ENCODE measurements at places on chromosomes 1 and 21. TPM values are rescaled to one million over a fixed set of nuclear protein-coding genes. Genes with fewer than 3 reads are reported as not detected.

The AHCYL1 gene
- 59.3 TPM for total RNA-seq

The IQCC gene
- 0.41 TPM for total RNA-seq

The C1orf116 gene
- not detected for total RNA-seq

The MPL gene
- not detected for total RNA-seq

The LDLRAP1 gene
- total RNA-seq, result 5.3 TPM

The RGS21 gene
- not detected for total RNA-seq
